ENCODE measurements at places on chromosomes 7 and 10.

GRCh38 chr10:11170574-11170973, 152.9 kb downstream of the CELF2 start:
- DNase-seq = no peak

GRCh38 chr10:68787813-68788212, 39.5 kb upstream of the STOX1 start:
- no peak for DNase-seq

GRCh38 chr10:34960983-34961382, 129.2 kb downstream of the CUL2 start:
- DNase-seq = no peak

DNA sequence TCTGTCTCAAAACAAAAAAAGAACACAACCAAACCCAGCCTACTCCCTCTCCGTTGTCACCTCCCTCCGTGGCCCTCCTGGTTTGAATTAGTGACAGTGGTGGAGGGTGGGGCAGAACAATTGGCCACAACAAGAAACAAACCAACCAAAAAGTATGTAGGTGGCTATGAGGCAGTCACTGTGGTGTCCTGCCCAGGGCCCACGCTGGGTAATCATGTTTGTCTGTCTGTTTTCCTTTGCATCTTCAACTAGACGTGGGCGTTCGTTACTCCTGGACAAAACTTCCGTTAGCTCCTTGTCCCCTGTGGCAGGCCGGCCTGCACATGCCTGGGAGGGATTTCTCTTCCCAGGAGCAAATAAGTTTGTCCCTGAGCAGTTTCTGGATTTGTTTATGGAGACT, 78.4 kb downstream of the XRCC2 start:
- no peak for DNase-seq

DNA sequence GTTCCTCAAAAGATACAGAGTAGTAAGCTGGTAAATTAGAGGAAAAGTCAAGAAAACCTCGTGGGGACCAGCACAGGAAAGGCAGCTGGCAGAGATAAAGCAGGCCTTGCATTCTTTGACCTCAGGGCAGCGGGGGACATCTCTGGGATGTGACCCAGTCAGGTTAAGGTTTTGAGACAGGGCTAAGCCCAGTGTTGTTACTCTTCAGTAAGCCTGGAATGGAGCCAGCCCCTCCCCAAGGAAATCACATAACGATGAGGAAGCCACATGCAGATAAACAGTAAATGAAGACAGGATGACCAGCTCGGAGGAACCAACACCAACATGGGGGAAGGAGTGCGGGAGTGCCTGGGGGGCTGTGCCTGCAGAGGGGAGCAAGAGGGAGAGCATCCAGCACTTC, 99.6 kb downstream of the JAZF1 start:
- DNase-seq = no peak

- no peak for DNase-seq
Measured at GRCh38 chr7:58086461-58086860, 636.5 kb downstream of the ZNF716 start.

GRCh38 chr10:87093632-87094372, 841 bp downstream of the GLUD1 start:
- DNase-seq = no peak

GRCh38 chr7:129804890-129805719, 147.7 kb downstream of the UBE2H start:
- no peak for DNase-seq

DNA sequence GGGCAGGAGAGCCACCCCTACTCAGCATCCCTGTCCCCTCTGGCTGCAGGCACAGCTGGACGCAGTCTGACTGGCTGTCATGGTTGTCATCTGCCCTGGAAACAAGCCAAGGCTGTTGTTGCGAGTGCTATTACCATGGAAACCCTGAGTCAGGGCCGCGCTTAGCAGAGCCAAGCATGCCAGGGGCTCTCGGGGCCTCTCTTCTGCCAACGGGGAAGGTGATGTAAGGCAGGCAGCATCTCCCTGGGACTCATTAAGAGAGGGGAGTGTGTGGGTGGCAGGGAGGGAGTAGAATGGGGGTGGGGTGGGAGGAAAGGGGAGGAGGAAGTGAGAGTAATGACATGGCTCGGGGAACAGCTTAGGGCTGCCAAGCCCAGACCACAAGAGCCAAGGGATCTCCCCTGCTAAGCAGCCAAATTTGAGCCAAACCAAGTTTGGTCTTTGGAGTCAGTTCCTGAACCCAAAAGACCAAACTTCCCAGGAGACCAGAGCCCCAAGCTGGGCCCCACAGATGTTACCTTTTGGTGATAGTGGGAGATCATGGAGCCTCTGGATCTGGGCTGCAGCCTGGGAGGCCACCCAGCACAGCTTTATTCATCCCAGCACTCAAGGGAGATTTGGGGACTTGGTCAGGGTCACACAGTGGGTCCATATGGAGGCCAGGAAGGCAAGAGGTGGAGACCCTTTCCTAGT, 67.6 kb downstream of the TMEM130 start:
- no peak for DNase-seq

GRCh38 chr10:73850863-73851461, 23.4 kb downstream of the CAMK2G start:
- DNase-seq = no peak

DNA sequence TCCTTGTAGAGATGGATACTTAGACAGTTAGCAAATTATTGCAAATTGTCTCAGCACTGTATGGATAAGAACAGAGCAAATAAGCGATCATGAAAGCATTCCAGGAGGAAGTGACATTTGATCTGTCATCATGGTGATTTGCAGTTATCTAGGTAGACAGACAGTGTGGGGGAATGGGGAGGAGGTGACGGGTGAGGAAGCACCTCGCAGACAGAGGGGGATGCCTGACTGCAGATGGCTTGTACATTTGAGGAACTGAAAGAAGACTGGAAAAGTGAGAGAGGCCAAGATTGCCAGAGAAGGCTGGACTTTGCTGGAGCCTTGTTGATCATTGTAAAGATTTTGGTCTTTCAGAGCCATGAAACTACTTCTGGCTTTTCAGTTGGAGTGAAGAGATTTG, 318.2 kb upstream of the CELF2 start:
- no peak for DNase-seq

- DNase-seq = no peak
Measured at GRCh38 chr7:119028736-119029135, 804.2 kb downstream of the ANKRD7 start.

- DNase-seq = no peak
Measured at GRCh38 chr10:124522131-124522932, 60.7 kb downstream of the LHPP start.

DNA sequence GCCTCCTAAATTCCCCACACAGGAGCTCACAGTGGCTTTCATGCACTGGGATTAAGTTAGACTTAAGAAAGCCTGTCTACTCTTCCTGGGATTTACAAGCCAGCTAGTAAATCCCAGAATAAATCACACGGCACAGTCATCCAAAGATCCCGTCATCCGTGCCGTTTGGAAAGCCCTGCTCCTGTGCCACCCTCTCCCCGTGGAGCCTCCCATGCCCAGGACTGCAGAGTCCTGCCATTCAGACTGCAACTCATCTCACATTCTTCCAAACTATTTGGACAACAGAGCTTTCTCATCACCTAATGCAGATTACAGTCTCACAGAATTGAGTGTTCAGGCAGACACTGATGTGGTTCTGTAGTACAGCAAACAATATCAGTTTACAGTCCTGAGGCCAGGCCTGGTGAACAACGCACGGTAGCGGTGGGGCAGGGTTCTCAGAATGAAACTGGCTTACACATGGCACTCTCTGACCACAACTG, 166.5 kb downstream of the EGFR start:
- DNase-seq = no peak

- no peak for DNase-seq
Measured at GRCh38 chr7:66558201-66558641, 70.5 kb upstream of the KCTD7 start.

- DNase-seq = no peak
Measured at GRCh38 chr7:81005254-81005653, 86.4 kb upstream of the SEMA3C start.

GRCh38 chr7:50418526-50419290, 31.4 kb downstream of the FIGNL1 start:
- DNase-seq = no peak

DNA sequence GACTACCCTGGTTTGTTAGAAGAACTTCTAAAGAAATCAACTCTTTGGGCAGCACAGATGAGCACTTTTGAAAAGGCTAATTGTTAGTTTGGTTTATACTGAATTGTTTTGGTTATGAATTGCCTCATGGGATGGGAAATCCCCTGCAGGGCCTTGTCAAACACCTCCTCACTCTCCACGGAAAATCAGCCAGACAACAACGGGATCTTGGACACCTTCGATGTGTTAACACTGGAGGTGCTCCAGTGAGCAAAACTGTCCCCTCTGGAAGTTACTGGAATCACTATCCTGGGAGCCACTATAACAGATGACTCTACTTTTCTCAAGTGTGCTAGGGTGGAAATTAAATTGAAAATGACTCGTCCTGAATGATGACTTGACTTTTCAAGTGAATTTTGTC, 38.7 kb downstream of the CDK6 start:
- no peak for DNase-seq

GRCh38 chr7:69619635-69620034, 21.4 kb downstream of the AUTS2 start:
- DNase-seq = no peak

GRCh38 chr10:103197174-103197573, 4.1 kb upstream of the NT5C2 start:
- DNase-seq = no peak

GRCh38 chr7:140489026-140489359, 9.7 kb upstream of the MKRN1 start:
- no peak for DNase-seq

DNA sequence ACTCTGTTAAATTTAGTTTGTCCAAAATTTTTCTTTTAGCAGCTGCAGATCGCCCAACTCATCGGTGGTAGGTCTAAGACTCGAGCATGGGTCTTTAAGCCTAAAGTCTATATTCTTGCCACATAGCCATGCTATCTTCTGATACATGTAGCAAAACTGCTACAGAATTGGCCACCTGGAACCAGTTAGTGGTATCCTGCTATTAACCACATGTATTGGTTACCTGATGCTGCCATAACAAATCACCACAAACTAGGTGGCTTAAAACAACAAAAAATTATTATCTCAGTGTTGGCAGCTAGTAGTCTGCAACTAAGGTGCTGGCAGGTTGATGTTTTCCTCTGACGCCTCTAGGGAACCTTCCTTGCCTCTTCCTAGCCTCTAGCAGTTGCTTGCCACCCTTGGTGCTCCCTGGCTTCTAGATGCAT, 96.7 kb upstream of the PIK3CG start:
- DNase-seq = no peak

- no peak for DNase-seq
Measured at GRCh38 chr7:101717628-101718357, 88.7 kb upstream of the MYL10 start.

DNA sequence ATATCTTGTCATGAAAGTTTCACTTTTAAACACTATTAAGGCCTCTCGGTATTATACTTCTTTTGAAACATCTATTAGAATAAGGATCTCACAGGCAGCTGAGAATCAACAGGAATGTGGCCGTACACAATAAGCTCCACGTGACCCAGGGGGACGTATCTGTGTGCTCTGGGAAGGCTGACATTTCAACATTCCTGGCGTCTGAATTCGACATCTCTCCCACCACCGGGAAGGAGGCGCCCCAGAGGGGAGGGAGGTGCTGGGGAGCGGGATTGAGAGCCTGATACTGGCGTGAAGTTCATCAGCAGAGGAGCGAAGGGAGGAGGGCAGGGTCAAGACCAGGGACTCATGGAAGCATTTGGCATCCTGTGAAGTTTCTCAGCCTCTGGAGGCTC, 401.3 kb downstream of the DNAJB6 start:
- no peak for DNase-seq

DNA sequence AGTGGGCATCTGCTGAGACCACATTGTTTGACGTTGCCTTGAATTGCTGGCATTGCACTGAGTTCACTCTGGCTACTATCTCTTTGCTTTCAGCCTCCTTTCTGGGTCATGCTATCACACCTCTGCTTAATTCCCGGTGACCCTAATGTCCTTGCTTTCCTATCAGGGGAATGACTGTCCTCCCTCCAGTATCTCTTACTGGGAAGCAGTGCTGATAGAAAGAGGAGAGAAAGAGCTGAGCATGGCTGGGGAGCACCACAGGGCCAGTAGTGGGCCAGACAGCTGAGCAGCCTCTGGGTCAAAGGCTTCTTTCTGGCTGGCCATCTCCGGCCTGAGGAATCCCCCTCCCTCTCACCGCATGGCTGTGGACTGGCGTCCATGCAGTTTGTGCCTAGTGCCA, 428.7 kb downstream of the INHBA start:
- DNase-seq = no peak

GRCh38 chr7:25619963-25620799, 391.9 kb upstream of the NPVF start:
- DNase-seq = peak; percentile 26

GRCh38 chr7:133923974-133924373, 203.2 kb upstream of the LRGUK start:
- DNase-seq = no peak

DNA sequence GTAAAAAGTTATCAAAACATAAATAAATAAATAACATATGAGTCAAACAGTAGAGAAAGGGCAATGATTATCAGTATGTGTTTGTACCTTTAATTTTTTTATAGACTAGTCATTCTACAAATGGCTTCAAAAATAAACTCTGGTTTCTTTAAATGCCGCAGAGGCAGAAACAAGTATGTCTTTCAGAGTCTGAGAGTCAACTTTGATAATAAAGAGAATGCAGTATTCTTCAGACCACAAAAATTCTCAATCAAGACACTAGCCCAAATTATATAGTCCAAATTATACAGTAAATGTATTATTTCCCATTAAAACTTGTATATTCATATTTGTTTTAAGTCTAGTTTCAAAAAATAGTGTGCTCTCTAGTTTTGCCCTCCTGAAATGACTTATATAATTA, 1142.3 kb downstream of the NXPH1 start:
- no peak for DNase-seq

DNA sequence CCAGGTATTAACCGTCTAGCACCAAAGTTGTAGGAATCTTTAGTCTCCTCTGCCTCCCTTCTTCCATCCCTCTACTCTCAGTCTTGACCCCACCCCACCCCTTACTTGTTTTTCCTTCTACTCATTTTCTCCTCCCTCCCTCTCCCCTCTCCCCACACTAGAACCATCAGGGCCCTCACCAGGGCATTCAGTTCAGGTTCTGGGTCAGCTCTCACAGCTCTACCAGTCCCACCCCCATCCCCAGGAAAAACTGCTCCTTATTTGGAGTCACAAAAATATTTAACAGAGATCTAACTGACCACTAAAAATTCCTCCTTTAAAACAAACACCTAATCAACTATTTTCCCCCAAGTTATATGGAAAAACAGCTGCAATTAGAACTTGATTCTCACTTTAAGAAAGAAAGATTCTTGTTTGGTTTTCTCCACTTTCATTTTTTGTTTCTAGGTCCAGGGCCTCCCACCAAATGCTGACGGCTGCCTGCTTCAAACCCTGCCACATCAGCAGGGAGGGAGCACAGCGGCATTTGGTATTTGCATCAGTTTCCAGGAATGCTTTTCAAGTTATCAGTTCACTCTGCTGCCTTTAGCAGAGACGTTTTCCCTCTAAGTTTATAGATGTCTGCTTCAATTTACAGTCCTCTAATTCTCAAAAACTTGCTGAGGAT, 2.8 kb upstream of the COL1A2 start:
- no peak for DNase-seq

All from cerebellar nuclear complex (tissue), 1 donor.